Peyer's patch (tissue), 4 donors: ENCODE measurements at places on chromosomes 11 and 22. TPM values are rescaled to one million over a fixed set of nuclear protein-coding genes. Genes with fewer than 3 reads are reported as not detected.

The OR10G7 gene
- total RNA-seq: not detected

DNA sequence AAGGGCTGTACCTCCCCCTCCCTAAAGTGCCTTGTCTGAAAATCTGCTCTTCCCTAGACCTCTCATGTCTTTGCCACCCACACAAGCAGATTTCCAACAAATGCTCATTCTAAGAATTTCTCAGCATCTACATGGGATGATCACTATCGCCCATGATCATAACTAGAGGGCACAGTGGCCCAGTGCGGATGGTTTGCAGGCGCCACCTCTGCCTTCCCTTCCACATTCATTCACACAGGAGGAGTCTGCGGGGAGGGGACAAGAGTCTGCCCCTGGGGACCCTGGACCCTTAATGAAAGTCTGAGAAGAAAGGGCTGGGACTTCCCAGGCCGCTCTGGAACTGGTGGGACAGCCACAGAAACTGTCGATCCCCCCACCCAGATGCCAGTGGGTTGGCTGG, 28.9 kb downstream of the KCTD17 start:
- DNase-seq: no peak

DNA sequence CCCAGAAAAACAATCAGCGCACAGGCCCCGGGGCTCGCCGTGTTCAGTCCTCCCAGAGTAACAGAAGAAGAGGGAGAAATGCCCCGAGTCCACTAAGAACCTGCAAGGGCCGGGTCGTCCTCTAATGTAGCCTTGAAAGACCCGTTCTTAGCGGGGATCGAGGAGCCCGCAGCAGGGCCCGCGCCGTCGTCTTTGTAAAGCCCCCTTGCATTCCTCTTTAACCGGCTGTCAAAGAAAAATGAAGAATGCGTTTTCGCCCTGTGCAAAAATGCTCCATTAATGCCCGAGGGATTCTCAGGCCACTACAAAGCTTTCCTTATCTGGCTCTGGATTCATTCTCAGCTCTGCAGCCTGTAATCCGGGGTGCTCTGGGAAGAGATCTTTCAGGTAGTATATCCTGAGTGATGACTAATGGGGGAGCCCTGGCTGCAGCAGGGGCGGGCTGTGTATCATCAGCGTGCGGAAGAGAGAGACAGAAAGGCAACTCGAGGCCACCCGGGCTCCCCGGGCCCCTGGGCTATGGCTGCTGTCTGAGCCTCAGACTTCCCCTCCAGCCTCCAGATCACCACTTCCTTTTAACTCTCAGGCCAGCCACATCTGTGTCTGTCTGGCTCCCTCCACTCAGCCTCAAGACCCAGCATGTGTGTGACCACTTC, 78.2 kb downstream of the FBLN1 start:
- peak; percentile 25 for DNase-seq

DNA sequence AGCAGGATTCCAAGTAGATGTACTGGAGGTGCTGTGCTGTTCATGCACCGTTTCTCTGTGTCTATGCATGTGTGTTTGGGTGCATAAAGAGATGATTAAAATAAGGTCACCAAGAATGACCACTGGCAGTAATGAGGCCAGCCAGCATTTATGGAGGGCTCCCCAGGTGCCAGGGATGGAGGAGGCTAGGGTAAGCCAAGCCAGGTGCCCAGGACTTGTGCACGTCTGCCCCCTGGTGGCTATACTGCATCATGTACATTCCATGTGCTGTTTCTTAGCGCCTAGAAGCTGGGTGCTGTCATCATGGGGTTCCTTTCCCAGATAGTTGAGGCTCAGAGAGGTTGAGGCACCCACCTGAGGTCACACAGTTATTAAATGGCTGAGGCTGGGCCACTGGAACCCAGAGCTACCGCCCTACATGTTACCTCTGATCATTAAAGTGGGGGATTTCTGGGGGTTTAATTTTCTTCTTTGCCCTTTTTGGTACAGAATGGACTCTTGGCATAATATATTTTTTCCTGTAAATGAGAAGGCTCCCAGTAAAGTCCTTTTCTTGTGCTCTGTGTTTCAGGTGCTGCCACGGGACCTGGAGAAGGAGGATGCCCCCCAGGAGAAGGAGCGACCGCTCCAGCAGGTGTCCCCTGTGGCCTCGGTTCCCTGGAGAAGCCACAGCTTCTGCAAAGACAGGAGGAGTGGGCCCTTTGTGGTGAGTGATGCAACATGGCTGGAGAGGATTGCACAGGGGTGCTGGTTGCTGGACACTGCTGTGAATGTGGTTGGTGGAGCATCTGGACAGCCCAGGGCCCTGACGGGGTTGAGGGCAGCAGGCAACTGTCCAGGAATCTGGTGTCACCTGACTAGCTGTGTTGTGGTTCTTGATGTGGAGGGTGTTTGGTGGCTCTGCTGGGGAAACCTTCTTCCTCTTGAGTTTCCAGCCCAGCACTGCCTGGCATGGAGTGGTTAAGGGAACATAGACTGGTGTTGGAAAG, 96.4 kb downstream of the KIAA1671 start:
- peak; percentile 29 for DNase-seq

DNA sequence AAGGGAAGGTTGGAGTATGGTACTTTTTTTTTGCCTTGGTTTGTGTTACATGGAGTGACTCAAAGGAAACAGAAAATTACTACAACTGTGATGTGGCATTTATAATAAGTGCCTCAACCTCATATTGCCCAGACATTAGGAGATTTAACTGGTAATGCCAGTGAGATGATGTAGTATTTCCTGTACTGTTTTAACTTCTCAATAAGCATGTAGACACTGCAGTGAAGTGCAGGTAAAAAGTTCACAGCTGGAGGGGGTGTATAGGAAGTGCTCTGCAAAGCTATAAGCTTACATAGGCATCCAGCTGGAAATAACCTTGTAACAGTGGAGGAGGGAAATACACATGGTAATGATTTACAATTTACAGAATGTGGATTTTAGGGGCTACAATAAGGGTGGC, 138.2 kb upstream of the MTMR2 start:
- no peak for DNase-seq

GRCh38 chr22:27335102-27335660, 466.4 kb downstream of the MN1 start:
- DNase-seq: no peak

GRCh38 chr11:126355926-126356897, 726 bp downstream of the ST3GAL4 start:
- no peak for DNase-seq

- peak; percentile 74 for DNase-seq
Measured at GRCh38 chr22:45246060-45246985, 5.6 kb upstream of the KIAA0930 start.

DNA sequence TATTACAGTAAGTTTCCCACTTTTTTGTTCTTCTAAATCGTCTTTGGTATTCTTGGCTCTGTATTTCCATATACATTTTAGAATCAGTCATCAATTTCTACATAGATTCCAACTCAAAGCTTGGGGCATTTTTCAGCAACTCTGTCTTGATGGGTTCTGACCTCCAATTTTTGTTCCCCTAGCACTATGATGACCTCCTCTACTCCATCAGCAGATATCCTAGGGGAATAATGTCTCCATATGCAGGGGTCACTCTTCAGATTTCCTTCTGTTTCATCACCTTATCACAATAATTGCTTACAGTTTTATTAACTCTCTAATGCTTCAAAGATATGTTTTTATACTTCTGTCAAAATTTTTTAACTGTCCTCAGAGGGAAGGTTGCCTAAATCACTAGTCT, 91.3 kb upstream of the TP53AIP1 start:
- no peak for DNase-seq

The JAML gene
- 13.8 TPM for total RNA-seq

The CCDC88B gene
- 99.0 TPM for total RNA-seq

DNA sequence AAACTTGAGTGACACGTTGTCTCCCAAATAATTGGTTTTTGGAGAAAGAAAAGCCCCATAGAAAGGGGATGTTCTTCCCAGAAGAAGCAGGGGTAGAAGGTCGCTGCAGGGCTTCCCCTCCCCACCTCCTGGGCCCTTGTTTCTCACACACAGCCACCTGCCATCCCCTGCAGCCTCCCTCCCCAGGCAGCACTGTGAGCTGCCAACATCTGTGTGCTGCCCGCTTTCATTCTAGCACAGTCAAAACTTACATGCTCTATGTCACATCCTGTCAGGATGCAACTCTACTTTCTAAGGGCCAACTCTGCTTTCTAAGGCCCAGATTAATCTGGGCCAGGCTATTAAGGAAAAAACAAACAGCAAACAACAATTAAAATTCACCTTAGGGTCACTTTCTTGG, 309.4 kb upstream of the ZC3H12C start:
- DNase-seq: no peak

DNA sequence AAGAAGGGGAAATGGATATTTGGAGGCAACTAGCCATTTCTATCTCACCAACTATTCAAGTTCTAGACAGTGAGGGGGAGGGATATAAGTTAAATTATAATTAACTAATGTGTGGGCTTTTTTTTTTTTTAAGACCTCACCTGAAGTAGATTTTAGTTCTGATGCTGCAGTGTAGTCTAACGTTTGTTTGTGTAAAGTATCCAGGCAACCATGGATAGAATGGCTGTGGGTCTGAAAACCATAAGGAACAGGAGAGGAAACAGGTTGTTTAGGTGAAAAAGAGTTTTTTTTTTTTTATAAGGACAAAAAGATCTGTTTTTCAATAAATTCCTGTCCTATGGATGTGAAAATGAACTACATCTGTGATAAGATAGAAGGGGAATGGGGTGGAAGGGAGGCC, 262.4 kb upstream of the PLET1 start:
- DNase-seq: no peak

- no peak for DNase-seq
Measured at GRCh38 chr11:128219731-128220120, 367.6 kb downstream of the ETS1 start.

DNA sequence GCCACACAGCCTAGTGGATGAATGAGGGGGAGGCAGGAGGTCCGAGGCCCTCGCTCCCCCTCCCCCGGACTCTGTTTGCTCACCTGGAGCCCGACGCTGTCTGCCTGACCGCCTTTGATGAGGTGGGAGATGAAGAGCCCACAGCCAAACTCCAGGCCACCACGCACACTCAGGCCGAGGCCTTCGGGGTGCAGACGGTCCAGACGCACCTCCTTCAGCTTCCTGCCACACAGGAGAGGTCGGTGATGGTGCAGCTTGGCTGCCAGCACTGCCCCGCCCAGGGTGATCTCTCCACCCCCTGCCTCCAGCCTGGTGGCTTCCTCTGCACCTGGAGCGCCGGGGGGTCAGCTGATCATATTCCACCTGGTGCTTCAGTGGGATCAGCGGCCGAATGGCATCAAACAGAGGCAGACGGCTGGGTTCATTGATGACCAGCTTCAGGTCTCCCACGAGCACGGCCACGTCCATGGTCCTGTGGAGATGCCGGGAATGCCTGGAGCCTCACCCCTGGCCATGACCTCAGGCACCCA, 13.1 kb downstream of the USH1C start:
- no peak for DNase-seq

DNA sequence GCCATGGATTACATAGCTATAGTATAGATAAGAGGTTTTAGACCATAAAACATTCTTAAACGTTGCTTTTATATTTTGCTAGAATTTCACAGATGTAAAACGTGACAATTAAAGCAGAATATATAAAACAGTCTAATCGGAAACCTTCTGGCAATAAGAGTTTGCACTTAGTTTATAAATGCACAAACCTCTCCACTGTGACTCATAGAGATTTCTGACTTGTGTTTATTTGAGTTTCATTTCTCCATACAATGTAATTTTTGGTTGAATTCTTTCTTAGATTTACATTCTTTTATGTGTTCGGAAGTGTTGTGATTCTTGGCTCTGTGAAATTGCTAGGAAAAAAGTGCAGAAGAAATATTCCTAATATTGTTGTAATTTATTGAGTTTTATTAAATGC, 288.7 kb upstream of the CTSC start:
- DNase-seq: no peak

DNA sequence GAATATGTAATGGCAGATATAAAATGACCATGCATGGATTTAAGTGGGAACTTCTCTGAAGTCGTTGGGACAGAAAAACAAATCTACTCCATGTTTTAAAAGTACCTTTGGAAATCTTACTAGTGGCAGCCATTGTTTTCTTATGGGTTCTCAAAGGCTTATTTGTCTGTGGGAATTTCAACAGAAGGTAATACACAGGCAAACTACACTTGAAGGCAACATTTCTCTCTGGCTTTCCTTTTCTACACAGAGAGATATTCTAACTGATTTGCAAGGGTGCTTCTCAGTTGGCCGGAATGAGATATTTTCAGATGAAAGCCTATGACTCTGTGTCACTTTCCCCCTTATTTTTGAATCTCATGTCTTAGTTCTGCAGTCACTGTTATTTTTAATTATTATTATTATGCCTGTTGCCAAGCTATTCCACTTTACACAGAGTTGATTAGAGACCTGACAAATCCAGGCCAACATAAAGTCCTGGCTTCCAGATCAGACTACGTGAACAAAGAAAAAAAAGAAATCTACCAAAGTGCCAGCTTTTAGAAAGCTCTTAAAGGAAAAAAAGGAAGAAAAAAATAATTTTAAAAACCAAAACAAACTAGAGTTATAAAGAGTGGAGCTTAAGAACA, 18.9 kb upstream of the PSMA1 start:
- DNase-seq: no peak

GRCh38 chr22:19620742-19621371, 93.4 kb upstream of the SEPTIN5 start:
- no peak for DNase-seq

DNA sequence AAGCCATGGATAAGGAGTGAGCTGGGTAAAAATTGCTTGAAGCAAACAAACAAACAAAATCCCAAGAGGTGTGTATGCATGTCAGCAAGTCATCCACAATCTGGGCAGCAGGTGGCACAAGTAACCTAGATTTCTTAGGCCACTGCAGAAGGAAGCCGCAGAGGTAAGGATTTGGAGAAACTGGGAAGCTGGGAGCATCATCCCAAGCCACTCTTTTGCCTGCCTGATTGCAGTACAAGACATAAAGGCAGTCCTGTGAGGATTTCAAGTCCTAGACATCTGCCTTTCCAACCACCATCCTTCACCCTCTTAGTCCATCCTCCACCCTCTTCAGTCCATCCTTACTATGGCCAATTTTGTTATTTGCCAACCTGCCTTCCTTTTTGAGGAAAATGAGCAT, 67.2 kb upstream of the BMAL1 start:
- peak; percentile 82 for DNase-seq

DNA sequence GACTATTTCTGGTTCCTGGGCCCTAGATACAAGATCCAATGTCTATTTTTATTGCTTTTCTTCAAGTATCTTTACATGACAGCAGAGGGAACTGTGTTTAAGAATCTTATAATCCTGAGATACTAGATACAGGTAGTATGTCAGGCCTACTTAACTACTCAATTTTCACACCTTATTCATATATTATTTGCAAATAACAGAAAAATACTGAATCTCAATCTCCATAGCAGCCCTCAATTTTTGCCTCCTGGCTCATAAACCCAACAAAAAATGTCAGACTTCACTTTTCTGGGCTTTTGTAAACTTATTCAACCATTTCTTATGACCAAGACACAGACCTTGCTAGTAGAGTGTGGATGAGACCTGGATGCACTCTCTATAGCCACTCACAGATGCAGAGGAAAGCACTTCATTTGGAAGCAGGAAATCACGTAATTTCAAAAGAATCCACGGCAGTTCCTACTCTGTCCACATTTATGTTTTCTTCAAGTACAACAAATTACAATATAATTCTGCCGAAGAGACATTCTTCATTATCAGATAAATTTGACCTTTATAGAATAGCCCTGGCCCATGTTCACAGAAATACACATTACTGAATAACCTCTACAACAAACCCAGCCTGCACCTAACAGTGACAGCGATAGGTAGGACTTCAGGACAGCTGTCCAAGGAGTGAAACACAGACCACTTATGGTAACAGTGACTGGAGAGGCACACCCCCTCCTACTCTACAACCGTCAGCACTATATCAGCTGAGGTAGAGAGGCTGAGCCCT, 62.0 kb upstream of the YPEL1 start:
- no peak for DNase-seq

GRCh38 chr11:47998733-47999359, 18.5 kb downstream of the PTPRJ start:
- no peak for DNase-seq

GRCh38 chr22:33524511-33525260, 395.6 kb downstream of the LARGE1 start:
- DNase-seq: no peak
